ENCODE measurements at places on chromosomes 7 and 10.

DNA sequence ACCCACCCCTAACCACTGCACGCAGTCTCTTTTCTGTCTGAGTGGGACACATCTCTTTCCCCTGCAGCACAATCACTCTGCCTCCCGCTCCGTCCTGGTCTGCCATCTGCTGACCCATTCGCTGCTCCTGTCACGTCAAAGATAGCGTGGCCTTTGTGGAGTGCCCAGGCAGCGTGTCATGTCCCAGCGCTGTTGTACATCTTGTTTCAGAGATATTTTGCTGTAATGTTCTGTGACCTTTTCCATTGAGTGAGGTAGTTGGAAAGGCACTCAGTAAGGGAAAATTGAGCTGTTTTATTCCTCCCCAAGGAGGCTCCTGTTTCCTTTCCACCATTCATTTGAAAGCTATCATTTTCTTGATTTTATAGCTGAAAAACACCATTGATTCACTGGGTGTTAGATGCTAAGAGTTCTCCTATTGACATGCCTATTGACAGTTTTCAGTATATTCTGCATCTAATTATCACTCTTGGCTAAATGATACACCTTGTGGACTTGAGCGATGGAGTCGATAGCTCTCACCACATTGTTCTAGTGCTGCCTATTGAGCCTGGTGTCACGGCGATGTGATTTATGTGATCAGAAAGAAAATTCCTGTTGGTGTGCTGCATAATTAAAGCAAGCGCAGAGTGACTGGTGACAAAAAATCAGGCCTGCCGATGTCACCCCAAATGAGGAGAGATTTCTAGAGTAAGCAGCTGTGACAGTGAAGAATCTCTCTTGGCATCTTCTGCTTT is 372.6 kb downstream of the LRMDA start:
- no peak for DNase-seq

DNA sequence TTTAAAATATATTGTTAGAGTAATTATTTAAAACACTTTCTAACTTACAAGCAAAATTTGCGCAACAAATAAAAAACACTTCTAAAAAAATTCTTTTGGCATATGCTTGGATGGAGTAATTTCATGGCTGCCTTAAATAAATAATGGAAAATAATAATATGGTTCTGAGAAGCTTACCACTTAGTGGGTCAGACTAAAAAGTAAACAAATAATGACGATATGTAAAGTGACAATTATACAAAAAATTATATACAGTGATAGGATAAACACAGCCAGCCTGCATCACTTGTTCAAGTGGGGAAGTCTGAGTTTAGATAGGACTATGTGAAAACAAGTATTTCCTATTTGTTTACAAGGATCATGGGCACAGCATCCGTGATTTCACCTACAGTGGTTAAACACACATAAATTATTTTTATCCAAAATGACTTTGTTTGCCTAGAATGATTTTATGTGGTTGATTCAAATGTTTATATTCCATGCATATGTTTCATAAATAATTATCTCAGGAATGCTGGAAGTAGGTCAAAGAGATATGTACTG is 141.7 kb upstream of the SEMA3D start:
- DNase-seq = no peak

GRCh38 chr7:110669410-110669809 is 421.5 kb upstream of the LRRN3 start:
- DNase-seq = no peak

DNA sequence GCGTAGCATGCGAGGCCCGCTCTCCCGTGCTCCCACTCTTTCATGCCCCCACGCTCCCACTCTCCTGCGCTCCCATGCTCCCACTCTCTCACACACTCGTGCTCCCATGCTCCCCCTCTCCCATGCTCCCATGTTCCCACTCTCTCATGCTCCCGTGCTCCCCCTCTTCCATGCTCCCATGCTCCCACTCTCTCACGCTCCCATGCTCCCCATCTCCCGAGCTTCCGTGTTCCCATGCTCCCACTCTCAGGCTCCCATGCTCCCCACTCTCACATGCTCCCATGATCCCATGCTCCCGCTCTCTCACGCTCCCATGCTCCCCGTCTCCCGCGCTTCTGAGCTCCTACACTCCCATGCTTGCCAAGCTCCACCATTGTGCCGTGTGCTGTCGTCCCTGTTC is 84.4 kb upstream of the ANLN start:
- DNase-seq = no peak

DNA sequence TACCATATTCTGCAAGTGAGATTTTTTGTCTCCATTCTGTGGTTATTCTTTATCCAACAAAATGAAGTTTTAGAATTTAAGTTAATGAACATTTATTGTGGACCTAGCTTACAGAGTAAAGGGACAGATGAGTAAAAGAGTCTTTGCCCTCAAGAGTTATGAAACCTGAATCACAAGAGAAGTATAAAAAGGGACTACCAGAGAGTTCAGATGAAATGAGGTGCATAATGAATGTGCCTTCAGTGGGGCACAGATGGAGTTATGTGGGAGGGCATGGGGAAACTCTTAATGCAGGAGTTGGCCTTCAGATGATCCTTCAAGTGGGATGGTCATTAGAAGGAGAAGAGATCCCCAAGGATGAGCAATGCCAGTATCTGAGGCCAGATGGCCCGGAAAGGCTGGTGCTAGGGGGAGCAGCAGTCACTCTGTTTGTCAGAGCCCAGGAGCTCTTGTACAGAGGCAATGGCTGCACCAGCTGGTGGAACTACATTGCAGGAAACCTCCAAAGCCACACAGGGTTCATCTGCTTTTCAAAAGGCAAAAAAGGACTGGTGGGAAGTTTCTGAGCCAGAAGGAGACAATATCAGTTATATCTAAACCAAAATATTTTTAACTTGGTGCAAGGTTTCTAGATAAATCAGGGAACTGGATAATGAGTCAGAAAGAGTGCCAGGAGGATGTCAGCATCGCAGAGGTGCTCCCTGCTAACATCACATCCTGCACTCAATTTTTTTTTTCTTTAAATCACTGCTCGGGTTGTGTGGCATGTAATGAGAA is 162.0 kb downstream of the KLF6 start:
- no peak for DNase-seq

- no peak for DNase-seq
Observed at GRCh38 chr7:145986248-145986874, 130.2 kb upstream of the CNTNAP2 start.

- DNase-seq = no peak
Observed at GRCh38 chr7:36894190-36894589, 169.9 kb upstream of the AOAH start.

DNA sequence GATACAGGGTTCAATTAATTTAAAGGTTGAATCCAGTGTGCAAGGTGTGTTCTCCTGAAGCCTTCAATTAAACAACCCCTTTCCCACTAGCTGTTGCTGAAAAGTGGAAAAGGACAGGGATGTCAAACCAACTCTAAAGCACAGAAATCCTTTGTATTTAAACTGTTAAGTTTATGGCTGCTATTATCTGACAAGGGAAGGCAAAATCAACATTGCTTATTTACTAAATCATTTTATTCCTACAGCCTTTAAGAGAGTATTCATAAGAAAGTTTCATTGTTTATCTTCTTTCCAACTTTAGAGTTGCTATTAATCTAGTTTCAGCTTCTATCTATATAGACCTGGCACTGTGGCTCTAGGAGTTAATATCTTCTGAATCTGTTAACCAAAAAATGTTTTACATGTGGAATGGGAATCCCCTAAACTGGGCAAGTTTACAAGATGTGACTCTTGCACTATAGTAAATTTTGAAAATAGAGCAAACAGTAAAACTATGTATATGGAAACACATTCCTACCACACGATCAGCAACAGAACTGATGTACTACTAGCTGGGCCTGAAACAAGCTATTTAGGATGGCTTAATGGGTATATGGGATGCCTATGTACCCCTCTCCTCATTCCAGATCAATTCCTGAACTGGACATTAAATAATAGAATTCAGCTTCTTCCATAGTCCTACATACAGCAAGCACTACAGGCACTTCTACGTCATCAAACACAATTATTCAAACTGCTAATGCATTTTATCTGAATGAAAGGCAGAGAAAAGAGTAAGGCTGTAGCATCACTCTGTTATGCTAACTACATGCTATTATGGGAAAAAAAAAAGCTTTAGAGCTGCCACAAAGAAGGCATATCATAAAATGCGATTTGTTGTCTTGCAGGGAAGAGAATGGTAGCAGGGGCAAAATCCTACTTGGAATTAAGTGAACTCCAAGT is 52.8 kb downstream of the CDK6 start:
- DNase-seq = no peak

DNA sequence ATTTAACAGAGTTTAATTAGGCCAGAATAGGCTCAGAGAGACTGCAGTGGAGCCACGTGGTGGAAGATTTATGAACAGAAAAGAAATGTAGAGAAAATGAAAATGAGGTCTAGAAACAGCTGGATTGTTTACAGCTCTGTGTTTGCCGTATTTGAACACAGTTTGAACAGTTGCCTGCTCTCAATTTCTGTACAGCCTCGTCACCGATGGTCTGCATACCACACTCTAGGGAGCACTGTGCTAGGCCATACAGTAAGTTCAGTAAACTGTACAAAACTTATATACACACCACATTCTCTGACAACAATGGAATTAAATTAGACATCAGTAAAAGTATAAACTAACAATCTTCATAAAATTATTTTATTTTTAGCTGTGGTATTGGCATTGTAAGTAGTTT is 11.1 kb upstream of the CYP2E1 start:
- no peak for DNase-seq

DNA sequence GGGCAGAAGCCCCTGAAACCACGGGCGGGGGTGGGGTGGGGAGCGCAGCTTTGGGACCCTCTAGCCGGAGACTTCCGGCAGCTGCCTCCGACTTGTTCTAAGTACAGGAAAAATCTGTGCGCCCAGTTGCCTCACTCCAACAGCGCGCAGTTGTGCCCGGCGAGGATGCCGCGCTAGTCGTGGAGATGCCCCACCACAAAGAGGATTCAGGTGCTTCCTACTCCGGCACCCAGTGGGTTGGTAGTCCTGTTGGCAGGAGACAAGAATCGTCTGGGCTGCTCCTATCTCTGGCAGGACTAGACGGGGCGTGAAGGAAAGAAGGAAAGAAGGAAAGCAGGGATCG is 465 bp upstream of the NPY start:
- no peak for DNase-seq

DNA sequence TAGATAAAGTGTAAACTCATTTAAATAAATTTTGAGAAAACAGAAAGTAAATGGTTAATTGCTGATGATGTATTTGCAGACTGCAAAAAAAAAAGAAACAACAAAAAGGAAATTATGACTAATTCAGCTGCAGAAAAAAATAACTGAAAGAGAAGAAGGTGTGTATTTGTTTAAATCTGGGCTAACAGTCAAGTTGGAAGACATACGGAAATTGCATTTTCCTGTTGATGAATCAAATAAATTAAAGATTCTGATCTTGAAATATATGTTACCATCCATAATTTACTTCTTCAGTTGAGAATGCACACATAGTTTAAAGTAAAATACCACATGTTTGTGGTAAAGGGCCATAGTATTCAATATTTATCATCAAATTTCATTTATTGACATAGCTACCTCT is 19.3 kb upstream of the ING3 start:
- DNase-seq = no peak

GRCh38 chr10:61974601-61975390 is 73.3 kb downstream of the ARID5B start:
- DNase-seq = no peak

- no peak for DNase-seq
Observed at GRCh38 chr7:39952803-39953202, 2.7 kb downstream of the CDK13 start.

DNA sequence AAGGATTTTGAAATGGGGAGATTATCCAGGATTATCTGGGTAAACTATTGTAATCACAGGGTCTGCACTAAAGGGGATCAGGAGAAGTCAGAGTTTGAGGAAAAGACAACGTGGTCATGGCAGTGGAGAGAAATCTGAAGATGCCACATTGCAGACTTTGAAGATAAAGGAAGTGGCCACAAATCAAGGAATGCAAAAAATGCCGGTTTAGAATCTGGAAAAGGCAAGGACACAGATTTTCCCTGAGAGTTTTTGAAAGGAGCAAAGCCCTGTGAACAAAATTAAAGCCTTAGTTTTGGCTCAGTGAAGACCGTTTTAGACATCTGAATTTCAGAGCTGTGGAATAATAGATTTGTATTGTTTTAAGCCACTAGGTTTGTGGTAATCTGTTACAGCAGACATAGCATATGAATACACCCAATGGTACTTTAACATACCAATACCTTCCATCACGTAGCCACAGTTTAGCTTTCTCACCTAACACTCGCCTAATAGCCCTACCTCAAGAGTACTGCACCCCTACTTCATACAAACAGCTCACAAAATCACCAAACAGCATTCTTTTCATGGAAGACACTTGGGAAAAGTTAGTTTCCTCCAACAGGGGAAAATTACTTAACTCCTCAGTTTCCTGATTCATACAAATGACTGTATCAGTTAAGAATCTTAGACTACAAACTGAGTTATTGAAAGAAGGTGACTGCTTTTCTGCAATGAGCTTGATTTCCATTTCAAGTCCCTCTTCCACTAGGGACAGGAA is 446.5 kb downstream of the INHBA start:
- no peak for DNase-seq

DNA sequence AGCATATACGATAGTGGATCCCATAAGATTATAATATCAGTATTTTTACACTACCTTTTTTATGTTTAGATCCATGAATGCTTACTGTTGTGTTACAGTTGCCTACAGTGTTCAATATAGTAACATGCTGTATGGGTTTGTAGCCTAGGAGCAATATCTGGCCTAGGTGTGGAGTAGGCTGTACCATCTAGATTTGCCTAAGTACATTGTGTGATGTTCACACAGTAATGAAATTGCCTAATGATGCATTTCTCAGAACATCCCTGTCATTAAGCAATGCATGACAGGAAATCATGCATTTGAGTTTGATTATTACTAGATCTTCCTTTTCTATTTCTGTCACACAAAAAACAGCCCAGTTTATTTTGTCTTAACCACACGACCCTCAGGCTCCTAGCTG is 14.5 kb downstream of the CBX3 start:
- no peak for DNase-seq

DNA sequence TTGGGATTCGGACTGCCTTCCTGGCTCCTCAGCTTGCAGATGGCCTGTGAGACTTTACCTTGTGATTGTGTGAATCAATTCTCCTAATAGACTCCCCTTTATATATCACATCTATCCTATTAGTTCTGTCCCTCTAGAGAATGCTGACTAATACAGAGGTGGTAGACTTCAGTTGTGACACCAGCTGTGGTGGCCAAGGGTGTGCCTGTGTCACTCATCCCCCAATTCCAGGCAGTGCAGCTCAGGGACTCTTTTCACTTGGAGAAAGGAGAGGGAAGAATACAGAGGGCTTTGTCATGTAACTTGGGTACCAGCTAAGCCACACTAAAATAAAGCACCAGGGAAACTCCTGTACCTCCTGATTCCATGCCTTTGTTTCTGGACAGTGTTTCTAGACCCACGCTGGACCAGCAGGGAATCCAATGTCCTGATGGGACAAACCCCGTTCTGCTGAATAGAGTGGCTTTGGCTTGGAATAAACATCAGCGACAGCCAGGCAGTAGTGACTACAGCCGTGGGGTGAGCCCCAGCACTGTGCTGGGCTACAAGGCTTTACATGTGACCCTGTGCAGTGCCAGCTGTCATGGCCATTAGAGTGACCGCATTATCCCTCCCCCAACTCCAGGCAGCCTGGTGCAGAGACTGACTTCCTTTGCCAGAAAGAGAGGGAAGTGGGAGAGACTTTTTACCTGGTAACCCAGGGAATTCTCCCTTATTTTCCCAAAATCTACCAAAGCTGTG is 233.6 kb downstream of the ANK3 start:
- DNase-seq = no peak

All from stimulated activated CD8-positive, alpha-beta memory T cell treated with anti-CD3 and anti-CD28 coated beads, Interleukin-15, amount 100 ng/mL, for 1 hour (primary cell).